GM13977 (cell line): ENCODE measurements at places on chromosomes 4 and X.

- no peak for DNase-seq
These were observed 44.5 kb downstream of the MGST2 start for GRCh38 chr4:139710073-139710472.

DNA sequence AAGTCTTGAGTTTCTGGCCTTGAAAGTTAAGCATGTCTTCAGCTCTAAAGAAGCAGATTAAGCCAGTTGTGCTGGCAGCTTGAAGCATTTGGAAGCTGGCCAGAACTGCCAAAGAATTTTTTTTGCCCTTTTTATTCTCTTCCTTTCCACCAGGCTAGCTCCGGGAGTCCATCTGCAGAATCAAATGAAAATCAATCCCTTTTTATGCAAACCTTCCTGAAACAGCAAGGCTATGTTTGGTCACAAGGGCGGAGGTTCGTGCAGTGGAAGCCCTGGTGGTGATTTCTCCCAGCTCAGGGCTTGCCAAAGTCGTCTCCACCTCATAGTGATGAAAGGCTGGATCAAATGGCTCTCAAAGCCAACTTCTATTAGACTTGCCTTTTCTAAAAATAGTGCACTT is 21.6 kb upstream of the C4orf54 start:
- DNase-seq, result no peak

DNA sequence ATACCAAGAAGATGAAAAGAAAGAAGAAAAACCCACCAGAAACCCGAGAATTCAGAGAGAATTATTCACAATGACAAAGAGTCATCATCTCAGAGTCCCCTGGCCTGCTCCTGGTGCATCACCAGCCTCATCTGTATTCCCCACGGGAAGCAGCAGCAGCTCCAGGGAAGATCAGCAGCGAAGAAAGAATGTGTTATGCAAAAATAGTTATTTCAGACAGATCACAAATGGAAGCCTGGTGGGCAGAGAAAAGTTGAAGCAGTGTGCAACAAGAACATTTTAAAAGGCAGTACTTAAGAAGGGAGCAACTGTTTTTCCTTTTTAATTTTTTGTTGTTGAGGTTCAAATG is 189.2 kb downstream of the PPP3CA start:
- no peak for DNase-seq

DNA sequence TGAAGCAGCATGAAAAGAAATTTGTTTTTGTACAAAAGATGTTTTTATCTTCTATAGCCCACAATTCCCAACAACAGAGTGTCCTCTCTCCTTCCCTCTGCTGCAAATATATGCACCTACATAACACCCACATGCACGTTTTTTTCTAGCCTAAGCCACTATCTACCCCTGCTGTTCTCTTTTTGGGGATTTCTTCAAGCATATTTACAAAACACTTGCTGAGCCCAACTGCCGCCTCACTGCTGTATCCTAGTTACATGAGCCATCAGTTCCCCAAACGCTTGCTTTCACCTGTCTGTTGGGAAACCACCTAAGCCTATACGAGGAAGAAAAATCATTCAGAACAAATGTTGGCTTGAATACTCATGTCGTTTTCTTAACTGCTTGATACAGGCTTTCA is 127.2 kb downstream of the CHRNA9 start:
- DNase-seq, result peak; percentile 59

DNA sequence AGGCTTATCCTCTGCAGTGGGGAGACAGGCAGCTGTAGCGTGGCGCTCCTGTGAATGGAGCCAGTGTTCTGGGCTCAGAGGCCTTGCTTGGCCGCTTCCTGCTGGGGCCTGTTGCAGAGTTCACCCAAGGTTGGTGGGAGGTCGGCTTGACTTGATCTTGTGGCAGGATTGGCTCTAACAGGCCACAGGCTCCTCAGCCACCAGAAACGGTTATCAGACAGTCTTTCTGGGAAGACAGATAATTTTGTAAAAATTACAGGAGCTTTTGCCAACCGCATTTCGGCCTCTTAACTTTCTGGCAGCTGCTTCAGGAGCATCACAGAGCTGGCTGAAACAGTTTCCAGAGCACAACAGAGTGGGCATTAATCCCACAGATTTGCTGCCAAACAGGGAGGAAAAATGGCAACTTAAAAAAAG is 66.4 kb downstream of the DIPK2B start:
- DNase-seq, result no peak

GRCh38 chr4:89123451-89123851 is 12.1 kb downstream of the TIGD2 start:
- DNase-seq, result no peak

DNA sequence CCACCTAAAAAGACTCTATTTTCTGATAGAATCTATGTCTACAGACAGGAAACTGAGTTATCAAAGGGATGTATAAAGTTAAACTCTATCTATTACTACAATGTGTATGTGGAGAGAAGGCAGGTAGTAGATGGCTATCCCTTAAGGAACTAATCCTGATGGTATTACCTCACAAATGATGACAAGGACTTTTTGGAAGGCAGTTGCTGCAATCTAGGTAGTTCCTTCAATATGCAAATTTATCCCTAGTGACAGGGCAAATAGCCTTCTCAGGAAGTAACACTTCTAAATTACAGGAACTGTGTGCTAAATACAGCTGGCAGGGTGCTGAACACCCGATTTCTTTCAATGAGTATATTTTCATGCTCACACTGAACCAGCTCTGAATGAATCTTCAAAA is 177.4 kb downstream of the COL25A1 start:
- no peak for DNase-seq

- no peak for DNase-seq
These were observed 50.0 kb downstream of the COMMD8 start for GRCh38 chr4:47413521-47413920.

DNA sequence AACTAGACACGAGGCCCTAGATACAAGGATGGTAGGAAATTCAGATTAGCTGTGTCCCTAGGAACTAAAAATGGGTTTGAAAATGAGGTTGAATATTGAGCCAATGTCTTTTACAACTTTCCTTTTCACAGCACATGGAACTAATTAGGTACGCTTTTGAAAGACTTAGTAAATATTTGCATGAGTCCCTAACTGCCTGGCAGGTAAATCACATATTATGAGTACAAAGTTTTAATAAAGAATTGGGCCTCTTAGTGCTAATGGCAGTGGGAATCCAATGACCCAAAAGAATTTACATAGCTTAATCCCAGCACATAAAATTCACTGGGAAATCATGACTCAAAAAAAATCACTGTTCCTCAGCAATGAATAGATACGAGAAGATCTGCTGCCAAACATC is 16.8 kb downstream of the MUC7 start:
- no peak for DNase-seq

GRCh38 chr4:25818371-25818871 is 44.4 kb downstream of the SEL1L3 start:
- no peak for DNase-seq

GRCh38 chr4:3317011-3317655 is 24.3 kb downstream of the RGS12 start:
- DNase-seq, result no peak

- DNase-seq, result no peak
These were observed 15.6 kb downstream of the SRPX2 start for GRCh38 chrX:100659431-100660137.

DNA sequence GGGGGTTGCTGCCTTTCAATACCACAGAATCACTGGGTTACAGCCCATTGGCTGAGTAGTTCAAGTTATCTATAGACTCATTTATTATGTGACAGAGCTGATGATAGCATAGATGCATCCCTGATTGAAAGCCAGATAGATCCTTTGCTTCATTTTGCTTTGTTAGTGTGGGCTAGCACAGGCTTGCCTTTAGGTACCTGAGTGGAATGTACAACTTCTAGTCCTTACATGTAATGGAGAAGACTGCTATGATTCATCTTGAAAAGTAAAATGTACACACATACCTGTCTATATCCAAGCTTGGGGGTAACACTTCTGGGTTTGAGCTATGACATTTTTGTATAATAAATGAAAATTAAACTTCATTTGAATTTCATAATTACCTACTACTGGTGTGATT is 226.0 kb upstream of the FTHL17 start:
- DNase-seq, result no peak

DNA sequence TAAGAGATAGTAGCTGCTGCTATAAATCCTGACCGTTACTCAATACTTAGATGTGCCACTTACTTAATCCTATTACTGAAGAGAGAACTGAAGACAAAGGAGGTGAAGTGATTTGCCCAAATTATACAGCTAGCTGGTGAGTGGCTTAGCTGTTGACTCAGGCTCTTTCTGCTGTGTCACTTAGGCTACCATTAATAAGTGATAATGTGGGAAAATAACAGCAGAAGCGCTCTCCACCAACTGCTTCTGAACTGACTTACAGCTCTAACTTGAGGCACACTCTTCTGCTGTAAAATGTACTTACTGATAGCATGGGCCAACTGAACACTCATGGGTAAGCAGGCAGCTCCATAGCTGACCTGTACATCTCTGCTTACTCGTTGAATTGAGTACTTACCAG is 7.5 kb upstream of the KLHL5 start:
- DNase-seq, result no peak

- DNase-seq, result no peak
These were observed 600 bp downstream of the BEX4 start for GRCh38 chrX:103215425-103215991.

DNA sequence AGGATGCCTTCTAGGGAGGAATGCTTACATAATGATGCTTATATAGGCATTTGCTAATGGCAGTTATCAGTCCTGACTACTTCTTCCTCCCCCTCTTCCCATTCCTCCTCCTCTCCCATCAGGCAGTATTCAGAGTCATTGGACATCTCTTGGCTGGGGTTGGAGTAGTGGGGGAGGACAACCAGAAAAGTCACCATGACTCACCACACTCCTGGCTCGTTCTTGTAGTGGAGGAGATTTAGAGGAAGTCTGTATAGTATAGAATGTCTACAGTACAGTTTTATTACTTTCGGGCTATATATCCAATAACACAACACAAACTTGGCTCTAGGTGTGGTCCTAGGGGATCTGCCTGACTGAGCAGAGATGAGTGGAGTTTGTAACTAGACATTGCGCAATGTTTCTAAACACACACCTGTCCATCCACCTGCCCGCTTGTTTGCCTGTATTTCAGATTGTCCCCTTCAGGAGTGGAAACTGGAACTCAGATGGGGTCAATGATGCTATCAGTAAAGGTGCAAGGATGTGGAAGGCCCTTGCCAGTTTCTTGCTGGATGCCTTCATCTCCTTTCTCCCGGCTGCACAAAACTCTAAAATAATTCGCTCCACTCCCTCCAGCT is 27.9 kb upstream of the KIAA1210 start:
- no peak for DNase-seq

- no peak for DNase-seq
These were observed 808 bp downstream of the THAP6 start for GRCh38 chr4:75514949-75515612.

- no peak for DNase-seq
These were observed 69.4 kb downstream of the CLCN5 start for GRCh38 chrX:49991758-49992157.

DNA sequence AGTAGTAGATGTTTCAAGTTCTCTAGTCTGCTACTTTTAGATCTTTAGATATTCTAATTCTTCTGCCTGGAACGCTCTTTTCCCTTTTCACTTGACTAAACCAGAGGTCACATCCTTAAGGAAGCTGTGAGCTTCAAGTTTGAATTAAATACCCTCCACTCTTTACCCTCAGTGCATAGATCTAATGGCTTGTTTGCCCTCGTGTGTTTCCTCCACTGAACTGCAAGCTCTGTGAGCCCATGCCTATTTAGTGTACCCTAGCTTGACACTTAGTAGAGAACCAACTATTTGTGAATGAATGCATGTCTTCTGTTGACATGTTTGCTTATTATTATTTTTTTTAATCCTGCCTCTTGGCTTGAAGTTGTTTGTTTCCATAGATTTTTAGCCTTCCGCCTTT is 138.3 kb downstream of the PDE5A start:
- no peak for DNase-seq

GRCh38 chr4:183838987-183839712 is 66.0 kb upstream of the STOX2 start:
- no peak for DNase-seq

- DNase-seq, result no peak
These were observed 55.8 kb downstream of the C4orf50 start for GRCh38 chr4:5962416-5962815.

GRCh38 chr4:6322761-6323566 is 53.3 kb downstream of the WFS1 start:
- no peak for DNase-seq

DNA sequence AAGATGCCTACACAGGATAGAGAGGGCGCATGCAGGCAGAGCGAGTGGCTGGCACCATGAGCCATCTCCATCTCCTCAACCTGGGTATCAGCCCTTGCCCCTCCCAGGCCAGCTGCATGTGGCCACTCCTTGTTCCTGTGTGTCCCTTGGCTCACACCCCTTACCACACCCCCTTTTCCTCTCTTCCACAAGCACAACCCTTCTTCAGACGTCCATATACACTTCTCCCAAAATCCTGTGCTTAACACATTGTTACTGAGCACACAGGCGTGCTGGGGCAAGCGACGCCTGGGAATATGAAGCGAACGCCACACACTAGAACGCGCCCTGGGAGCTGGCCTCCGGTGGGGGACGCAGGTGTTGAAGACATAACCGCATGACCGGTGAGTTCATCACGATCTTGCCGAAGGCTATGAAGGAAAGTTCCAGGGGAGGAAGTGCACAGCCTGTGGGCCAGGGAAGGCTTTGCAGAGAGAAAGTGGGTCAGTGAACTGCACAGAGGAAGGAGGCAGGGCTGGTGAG is 19.1 kb upstream of the KIAA0232 start:
- DNase-seq, result no peak

GRCh38 chrX:65587616-65588526 is 53.3 kb upstream of the LAS1L start:
- no peak for DNase-seq

DNA sequence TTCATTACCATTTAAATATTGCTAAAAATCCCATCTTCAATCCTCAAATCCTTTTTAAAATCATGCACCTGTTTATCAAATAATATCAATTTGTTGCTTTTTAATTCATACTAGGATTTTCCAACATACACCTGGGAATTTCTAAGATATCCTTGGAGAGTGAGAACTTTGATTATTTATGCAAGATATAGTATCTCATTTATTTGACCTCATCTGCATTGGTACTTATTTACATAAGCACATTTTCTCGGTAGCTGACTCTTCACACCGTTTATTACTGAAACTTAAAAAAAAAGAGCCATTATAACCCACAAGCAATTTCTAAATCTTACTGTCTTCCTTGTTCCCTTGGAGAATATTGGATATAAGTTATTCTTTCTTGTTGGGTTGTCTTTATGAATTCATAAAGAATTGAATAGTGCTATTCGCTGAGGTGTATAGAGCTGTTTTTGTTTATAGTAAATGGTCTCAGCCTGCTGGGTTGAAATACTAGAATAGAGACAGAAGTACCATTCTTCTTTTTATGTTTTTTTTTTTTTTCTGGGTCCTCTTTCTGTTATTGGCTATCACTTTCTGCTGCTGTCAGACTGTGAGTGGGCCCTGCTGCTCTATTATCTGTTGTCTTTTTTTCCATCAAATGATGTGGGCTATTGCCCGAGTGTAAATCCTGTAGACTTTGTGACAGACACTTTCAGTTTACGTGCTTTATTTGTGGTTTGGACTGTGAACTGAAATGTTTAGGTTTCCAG is 2.9 kb downstream of the UGT8 start:
- DNase-seq, result peak; percentile 39

DNA sequence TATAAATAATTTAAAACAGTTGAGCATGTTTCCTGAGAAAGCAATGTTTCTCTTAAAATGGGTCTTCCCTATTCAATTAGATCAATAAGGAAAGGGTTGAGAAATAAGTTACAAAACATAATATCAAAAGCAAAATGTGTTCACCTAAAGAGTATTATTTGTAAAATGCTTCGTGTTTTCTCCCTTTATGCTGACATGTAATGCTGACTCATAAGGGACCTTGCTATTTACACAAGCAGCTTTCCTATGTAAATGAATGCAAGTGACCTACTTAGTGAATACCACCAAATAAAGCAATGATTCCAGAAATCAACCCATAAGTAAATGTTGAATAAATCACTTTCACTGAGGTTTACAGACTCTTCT is 91.5 kb downstream of the ELOVL6 start:
- peak; percentile 14 for DNase-seq
